Activated T-cell treated with anti-CD3 and anti-CD28 coated beads, Interleukin-2, amount 50 U/mL, for 72 hours (primary cell): ENCODE measurements at places on chromosomes 5 and 9. TPM values are rescaled to one million over a fixed set of nuclear protein-coding genes. Genes with fewer than 3 reads are reported as not detected.

Gene P4HA2
- 5.9 TPM for total RNA-seq

Gene RORB
- total RNA-seq = 0.14 TPM

Gene WDR31
- 1.4 TPM for total RNA-seq

Gene PRLR
- total RNA-seq = not detected

Gene DMGDH
- 21.4 TPM for total RNA-seq
